ENCODE measurements at places on chromosomes 16 and 17.

GRCh38 chr16:69938981-69939820 is 11.9 kb upstream of the CLEC18A start:
- no peak for DNase-seq

DNA sequence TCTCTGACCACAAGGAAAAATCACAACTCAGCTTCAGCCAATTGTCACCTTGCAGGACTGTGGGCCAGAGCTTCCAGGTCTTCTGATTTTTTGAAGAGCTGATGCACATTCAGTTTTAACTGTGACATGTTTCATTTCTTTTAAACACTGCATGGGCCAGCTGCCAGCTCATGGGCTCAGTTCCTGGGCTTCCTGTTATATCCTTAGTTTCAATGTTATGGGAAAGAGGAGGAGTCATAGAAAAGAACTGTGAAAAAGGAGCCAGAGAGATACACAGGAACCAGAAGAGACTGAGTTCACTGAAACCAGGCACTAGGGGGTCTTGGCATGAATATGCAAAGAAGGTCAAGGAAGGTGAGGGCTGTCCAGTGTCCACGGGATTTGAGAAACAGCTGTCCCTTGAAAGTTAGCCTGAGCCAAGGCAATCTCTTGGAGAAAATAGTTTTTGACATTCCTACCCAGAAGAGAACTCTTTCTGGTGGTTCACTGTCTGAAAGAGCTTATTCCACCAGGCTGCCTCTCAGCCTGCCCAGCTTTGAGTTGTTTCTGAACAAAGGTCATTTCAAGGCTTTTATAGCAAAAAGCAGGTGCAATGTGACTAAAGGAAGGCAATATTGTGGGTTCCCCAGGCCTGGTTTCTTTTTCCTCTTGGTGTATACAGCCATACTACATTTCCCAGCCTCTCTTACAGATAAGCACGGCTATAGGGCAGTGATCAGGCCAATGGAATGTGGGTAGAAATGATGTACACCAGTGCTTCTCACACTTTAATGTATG is 10.5 kb downstream of the PDILT start:
- no peak for DNase-seq

GRCh38 chr16:74281300-74281699 is 15.3 kb upstream of the PSMD7 start:
- DNase-seq: no peak

DNA sequence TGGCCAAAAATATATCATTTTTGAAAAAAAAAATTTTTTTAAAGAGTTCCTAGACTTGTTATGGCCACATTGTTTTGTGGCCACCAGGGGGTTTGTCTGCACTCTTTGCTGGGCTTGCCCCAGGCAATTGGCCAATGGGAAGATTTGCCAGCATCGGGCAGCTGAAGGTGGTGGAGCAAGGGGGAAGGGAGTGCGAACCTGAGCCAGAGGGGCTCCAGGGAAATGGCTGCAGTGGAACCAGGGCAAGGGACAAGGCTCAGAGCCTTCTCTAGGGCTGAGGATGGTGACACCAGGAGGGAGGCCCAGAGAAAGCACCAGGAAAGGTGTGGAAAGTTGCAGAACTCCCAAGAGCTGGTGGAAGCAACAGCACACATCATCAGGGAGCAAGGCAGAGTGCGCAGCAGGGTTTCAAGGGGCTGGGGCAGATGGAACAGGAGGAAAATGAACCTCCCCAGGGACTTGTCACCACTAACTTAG is 15.5 kb upstream of the CMIP start:
- no peak for DNase-seq

DNA sequence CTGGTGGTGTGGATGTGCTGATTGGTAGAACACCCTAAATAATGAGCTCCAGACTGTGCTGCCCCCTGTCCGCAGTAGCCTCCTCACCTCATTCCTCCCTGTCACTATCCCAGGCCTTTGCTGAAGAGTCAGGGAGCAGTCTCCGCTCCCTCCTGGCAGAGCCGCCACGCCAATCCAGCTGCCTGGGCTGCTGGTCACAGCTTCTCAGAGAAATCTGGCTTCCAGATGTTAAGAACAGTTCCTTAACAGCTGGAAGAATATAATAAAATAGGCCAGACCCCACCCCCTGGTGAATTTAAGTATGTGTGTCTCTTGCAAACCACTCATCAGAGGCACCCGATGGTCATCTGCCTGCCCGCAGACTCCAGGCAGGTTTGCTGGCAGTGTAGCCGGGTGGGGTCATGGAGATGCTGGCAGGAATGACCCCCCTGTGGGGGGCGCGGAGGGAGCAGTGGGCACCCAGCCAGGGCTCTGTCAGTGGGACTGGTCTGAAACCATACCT is 161.0 kb downstream of the CCDC182 start:
- no peak for DNase-seq

- DNase-seq: no peak
Measured at GRCh38 chr17:48995304-48995973, 1.7 kb upstream of the IGF2BP1 start.

DNA sequence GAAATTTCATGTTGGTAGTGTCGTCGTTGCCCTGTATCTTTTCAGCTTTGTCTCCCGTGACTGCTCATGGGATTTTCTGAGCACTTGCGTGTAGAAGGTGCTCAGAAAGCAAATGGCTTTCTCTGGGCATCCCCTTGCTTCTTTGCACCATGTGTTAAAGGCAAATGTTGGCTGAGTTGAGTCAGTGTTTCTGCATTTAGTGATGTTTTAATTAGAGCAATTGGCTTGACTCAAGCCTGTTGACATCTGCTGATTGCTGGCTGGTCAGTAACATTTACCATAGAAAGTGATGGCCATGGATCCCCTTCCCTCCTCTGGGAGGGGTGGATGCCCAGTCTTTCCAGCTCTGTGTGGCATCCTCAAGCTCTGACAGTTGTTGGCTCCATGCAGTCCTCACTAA is 187.2 kb upstream of the MPHOSPH6 start:
- no peak for DNase-seq

GRCh38 chr17:71188811-71189492 is 931.9 kb upstream of the SOX9 start:
- DNase-seq: no peak

DNA sequence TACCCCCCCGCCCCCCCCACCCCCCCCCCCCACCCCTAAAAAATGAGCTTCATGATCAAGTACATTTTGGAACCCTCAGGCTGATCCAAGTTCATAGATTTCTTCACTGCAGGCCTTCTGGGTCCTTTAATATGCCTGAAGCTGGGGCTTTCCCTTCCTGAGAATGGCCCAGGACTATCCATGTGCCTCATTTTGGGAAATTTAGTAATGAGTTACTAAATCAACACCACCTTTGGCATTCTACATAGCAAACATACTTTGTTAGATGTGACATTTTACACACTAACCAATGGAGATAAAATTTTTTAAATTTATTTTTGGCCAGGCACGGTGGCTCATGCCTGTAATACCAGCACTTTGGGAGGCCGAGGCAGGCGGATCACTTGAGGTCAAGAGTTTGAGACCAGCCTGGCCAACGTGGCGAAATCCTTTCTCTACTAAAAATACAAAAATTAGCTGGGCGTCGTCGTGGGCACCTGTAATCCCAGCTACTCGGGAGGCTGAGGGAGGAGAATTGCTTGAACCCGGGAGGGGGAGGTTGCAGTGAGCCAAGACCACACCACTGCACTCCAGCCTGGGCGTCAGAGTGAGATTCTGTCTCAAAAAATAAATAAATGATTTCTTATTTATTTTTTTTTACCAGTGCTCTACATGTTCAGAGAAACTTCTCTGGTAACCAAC is 14.0 kb downstream of the HERPUD1 start:
- no peak for DNase-seq

DNA sequence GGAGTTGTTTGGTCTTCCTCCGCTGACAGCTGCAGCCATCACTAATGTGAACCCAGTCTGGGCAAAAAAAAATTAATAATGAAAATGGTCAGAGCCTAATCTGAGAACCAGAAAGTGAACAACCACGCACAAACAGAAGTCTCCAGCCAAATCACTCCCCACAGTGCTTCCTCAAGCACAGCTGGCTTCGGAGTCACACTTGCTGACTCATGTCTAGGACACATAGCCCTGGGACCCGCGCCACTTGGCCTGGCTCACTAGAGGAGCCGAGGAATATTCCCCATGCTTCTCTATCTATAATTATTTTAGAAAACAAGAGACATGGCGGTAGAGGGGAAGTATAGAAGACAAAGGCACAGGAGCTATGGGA is 109.1 kb downstream of the ZFHX3 start:
- DNase-seq: no peak

GRCh38 chr17:65261152-65261551 is 124.0 kb downstream of the RGS9 start:
- DNase-seq: no peak

DNA sequence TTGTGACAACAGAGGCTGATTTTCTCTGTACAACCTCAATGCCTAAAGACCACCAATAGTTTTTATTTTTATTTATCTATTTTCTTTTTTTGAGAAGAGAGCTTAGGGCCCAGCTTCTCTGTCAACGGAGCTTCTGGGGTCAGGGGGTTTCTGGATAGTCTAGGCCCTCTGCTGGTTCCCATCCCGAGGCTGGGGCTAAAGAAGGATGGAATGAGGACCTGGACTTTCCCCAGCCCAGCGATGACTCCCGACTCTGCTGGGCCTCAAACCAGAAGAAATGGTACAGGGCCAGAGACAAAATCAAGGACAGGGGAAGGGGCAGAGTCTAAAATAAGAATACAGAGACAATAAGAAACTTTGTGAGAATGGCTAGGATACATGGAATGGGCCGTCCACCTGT is 5.7 kb upstream of the TSPOAP1 start:
- DNase-seq: no peak

GRCh38 chr17:75326226-75326848 is 37.1 kb upstream of the SLC25A19 start:
- no peak for DNase-seq

DNA sequence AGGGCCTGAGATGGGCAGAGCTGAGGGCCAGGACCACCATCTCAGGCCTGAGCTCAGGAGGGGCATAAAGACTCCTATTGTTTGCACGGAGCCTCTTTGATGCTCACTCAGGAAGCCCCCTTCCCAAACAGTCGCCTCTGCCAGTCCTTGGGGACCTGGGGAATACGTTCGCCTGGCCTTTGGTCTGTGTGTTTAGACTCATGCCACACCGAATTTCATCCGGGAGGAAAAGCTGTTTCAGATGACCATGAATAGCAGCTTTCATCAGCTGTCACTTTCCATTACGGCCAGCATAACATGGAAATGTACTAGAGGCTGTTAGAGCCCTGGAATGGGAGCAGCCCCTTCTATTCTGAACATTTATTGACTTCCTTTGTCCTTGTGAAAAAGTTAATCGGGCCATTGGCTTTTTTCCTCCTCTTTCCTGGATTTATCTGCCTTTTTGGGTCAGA is 139.0 kb downstream of the HS3ST3A1 start:
- no peak for DNase-seq

DNA sequence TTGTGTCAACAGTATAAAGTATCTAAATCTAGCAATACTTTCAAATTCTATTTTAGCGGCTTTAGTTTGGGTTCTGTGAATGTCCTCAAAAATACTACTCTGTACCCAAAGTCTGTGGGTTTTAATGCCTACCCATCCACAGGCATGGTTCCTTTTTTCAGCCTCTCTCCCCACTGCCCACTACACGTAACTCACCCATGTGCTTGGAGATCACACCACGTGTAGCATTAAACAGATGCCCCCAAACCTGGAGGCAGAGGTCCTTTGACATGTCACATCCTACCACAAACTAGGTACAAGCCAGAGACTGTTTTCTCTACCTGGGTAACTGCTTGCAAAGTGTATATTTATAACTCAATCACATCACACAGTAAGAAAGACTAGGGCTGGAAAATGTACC is 5.4 kb downstream of the DYNC1LI2 start:
- DNase-seq: no peak

DNA sequence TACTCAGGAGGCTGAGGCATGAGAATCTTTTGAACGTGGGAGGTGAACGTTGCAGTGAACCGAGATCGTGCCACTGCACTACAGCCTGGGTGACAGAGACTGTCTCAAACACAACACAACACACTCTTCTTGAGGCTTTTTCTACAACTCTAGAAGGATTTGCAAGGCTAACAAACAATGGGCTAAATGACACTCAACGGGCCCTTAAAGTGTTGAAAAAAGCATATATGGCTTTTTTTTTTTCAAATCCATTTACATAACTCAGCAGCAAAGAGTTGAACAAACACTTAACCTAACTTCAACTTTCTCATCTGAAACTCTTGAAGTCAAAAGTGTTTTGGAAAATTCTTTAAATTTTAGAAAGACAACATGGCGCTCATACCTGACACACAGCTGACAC is 22.3 kb downstream of the CDR2 start:
- no peak for DNase-seq

GRCh38 chr16:17465460-17465859 is 5.3 kb downstream of the XYLT1 start:
- no peak for DNase-seq

DNA sequence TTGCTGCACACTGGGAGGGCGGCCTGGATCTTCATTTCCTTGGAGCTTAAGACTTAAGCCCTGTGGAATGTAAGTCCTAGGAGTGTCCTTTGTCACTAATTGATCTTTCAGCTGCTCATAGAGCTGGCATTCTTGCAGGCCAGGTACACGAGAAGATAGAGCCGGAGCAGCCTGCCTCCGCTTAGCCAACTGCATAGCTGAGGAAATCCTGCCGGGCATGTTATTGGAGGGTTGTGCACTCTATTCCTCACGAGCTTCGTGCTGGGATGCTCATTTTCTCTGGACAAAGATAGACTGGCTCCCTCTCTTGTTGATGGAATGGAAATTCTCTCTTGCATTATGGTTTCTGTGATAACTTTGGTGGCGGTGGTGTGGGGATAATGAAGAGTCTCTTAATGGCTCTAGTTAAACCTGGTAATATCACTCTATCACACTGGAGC is 76.9 kb downstream of the RPA1 start:
- no peak for DNase-seq

- no peak for DNase-seq
Measured at GRCh38 chr16:58948244-58948643, 214.1 kb upstream of the GOT2 start.
